ENCODE measurements at places on chromosomes 1 and 21.

DNA sequence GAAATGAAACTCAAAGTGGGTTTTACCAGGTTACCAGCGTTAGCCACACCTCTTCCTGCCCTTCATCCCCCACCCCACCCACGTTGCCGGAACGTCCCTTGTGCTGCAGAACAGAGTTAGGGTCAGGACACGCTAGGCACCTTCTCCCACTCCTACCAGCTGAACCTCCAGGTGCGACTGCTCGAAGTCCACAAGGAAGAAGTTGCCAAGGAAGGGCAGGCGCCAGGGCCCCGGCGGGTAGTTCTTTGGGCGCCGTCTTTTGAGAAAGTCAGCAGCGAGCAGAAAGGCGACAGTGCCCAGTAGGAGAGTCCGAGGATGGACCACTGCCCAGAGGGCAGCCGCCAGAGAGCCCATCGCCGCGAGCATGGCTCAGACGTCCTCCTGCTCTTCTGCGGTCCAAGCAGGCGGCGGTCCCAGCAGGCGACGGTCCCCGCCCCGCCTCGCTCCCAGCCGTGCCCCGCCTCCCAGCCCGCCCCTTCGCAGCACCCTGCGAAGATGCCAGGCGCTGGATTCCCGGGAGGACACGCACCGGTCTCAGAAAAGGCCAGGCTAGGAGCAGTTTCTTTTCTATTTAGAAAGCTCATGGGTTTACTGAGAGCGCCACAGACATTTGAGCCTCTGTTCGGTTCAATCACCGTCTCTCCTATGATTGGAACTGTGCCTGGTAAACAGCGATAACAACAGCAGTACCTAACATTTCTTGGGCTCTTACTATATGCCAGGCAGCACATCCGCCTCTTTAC, at the start of gene CYP2J2:
TSS of gene CYP2J2 (minus strand) at position 393 of the 743 bp plus-strand sequence. CDS start at position 366, 27 bp downstream.
- DNase-seq = no peak

- no peak for DNase-seq
Observed at GRCh38 chr1:171266930-171267329, 18.6 kb downstream of the FMO1 start.

- DNase-seq = no peak
Observed at GRCh38 chr1:210330279-210330866, 1.7 kb downstream of the HHAT start.

DNA sequence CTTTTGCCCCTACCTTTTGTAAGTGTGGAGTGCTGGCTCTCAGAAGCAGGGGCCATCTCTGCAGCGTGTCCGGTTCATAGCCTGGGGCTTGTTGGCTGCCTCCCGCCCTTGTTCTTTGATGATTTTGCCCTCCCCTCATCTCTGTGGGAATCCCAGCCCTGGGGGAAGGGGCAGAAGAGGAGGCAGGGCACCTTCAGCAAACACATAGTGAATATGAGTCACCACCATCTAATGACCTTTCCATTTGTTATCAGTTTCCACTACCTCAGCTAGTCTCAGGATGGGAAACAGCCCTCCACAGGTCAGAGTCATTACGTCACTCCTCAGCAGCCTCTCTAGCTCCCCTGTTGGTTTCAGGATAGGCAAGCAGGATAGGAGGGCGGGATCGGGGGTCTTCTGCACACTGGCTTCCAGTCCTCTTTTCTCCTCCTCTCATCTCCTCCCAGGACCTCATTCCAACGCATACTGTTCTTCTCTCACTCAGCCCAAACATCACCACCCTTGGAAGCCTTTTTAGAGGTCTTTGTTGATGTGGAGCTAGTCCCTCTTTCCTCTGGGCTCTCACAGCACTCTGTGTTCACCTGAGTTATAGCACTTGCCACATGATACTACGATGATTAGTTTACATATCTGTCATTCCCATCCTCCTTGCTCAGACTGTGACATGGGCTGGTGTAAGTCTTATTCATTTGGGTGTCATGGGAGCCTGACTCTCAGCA, 15.8 kb downstream of the GADD45A start:
- DNase-seq = no peak
